ENCODE measurements at places on chromosomes 11 and 22. TPM values are rescaled to one million over a fixed set of nuclear protein-coding genes. Genes with fewer than 3 reads are reported as not detected.

DERL3 gene
- 14.3 TPM for total RNA-seq

TUBA8 gene
- total RNA-seq = 3.1 TPM

SAC3D1 gene
- 18.5 TPM for total RNA-seq

C11orf52 gene
- total RNA-seq = not detected

BRD1 gene
- total RNA-seq = 59.5 TPM

- no peak for DNase-seq
- peaks cover 7% of the 10 kb centered on the region for H3K36me3 ChIP-seq
- H3K4me1 ChIP-seq = peaks cover 8% of the 10 kb centered on the region
- peaks cover 17% of the 10 kb centered on the region for H3K27me3 ChIP-seq
- no peak overlapping the region for H3K27ac ChIP-seq
Observed at GRCh38 chr11:72668629-72669347, 5.4 kb downstream of the PDE2A start.

DNA sequence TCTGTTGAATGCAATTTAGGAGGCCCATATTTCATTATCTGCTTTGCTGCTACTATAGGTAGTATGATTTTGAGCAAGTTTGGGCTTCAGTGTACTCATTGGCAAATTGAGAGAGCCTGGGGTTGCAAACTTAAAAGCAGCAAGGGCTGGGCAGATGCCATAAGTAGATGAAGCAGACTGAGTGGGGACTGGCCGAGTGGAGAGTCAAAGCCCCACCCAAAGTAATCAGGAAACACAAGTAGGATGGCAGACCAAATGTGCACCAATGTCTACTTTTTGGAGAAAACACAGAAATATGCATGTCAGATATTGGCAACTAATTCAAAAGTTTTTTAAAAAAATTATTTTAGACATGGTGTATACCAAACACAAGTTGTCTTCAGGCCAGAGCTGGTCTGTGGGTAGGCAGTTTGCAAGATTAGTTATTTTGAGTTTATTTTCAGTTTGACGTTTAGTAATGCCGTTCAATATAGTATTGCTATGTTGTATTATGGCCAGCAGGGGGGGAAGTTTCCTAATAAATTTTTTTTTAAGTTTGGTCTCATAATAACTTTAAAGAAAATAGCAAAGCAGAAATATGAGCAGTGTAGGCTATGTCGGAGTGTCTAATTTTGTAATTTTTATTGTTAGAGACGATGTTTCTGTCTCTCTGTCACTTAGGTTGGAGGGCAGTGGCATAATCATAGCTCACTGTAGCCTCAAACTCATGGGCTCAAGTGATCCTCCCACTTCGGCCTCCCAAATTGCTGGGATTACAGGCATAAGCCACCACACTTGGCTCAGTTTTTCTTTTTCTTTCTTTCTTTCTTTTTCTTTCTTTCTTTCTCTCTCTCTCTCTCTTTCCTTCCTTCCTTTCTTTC lies 105.1 kb downstream of the HIPK3 start:
- H3K4me3 ChIP-seq = no peak overlapping the region
- H3K4me1 ChIP-seq = no peaks in the 10 kb centered on the region
- peaks cover 10% of the 10 kb centered on the region for H3K27me3 ChIP-seq
- no peak overlapping the region for H3K27ac ChIP-seq
- H3K36me3 ChIP-seq = no peaks in the 10 kb centered on the region

DNA sequence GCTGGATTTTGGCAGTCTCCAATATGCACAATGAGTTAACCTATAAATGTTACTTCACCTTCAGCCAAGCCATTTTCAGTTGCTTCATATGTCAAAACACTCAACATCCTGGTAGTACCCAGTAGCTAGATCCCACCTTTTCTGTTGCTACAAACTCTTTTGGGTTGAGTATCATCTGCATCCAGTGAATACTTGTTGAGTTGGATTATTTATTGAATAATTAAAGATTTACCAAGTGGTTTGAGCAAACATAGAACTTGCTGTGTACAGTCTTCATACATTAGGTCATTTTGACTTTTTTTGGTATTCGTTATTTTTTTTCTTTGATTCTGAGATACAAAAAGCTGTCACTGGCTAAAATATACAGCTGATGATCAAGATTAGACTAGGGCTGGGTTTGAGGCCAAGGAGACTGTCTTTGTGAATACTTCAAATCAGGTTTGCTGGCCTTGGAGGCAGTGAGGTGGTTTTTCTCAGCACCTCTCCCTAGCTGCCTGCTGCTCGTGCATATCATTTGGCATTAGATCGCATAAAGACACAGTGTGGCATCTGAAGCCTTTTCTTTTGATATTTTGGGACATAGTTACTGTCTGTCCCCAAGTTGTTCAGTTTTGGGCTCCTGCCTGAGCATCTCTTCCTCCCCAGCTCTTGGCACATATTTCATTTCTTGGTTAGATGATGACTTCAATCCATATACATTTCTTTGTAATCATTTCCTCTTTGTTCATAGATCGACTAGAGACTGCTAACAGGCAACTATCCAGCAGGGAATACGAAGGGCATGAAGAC lies 62.8 kb downstream of the AMOTL1 start:
- no peak overlapping the region for H3K4me3 ChIP-seq
- DNase-seq = no peak
- H3K4me1 ChIP-seq = no peaks in the 10 kb centered on the region
- no peaks in the 10 kb centered on the region for H3K36me3 ChIP-seq

- no peak overlapping the region for H3K27ac ChIP-seq
- no peaks in the 10 kb centered on the region for H3K4me1 ChIP-seq
- DNase-seq = no peak
- H3K36me3 ChIP-seq = no peaks in the 10 kb centered on the region
Observed at GRCh38 chr22:22021162-22021750, 38.7 kb upstream of the TOP3B start.

DNA sequence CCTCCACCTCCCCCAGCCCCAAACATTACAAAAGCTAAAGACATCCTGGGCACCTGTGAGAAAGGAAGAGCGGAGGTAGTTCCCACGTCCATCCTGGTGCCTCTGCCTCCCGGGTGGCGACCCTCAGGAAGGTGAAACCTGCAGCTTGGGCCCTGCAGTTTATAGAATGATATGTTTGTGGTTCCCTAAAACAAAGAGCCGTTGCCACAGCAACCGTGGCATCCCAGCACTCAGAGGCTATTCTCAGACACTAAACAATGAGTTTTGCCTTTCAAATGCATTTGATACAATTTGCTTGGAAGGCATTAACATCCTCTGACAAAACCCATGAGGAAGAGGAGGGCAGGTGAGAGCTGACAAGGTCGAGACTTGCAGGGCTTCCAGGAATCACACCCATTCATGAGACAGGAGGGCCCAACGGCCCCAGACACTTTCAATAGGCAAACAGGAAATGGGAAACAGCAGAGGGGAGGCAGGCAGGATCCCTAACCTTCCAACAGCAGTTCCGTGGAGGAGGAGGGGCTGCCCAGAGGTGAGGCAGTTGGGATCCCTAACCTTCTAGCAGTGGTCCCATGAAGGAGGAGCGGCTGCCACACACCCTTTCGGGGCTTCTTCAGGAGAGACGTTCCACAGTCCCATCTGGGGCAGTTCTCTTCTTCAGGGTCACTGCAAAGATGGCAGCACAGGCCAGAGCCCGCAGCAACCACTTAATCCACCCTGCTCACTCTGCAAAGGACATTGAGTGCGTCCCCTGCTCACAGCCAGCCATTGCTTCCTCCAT lies 379.2 kb downstream of the SHANK2 start:
- peaks cover 10% of the 10 kb centered on the region for H3K27me3 ChIP-seq
- H3K27ac ChIP-seq = no peak overlapping the region
- no peaks in the 10 kb centered on the region for H3K36me3 ChIP-seq
- H3K4me1 ChIP-seq = no peaks in the 10 kb centered on the region

- no peaks in the 10 kb centered on the region for H3K27me3 ChIP-seq
- no peak overlapping the region for H3K27ac ChIP-seq
- no peak for DNase-seq
- no peaks in the 10 kb centered on the region for H3K36me3 ChIP-seq
Observed at GRCh38 chr11:65491163-65491465, 7.7 kb upstream of the MALAT1 start.
